ENCODE measurements at places on chromosomes 7 and 10. TPM values are rescaled to one million over a fixed set of nuclear protein-coding genes. Genes with fewer than 3 reads are reported as not detected.
A peak's percentile ranks its signal among the peaks of the same experiment; 100 is the strongest.

DNA sequence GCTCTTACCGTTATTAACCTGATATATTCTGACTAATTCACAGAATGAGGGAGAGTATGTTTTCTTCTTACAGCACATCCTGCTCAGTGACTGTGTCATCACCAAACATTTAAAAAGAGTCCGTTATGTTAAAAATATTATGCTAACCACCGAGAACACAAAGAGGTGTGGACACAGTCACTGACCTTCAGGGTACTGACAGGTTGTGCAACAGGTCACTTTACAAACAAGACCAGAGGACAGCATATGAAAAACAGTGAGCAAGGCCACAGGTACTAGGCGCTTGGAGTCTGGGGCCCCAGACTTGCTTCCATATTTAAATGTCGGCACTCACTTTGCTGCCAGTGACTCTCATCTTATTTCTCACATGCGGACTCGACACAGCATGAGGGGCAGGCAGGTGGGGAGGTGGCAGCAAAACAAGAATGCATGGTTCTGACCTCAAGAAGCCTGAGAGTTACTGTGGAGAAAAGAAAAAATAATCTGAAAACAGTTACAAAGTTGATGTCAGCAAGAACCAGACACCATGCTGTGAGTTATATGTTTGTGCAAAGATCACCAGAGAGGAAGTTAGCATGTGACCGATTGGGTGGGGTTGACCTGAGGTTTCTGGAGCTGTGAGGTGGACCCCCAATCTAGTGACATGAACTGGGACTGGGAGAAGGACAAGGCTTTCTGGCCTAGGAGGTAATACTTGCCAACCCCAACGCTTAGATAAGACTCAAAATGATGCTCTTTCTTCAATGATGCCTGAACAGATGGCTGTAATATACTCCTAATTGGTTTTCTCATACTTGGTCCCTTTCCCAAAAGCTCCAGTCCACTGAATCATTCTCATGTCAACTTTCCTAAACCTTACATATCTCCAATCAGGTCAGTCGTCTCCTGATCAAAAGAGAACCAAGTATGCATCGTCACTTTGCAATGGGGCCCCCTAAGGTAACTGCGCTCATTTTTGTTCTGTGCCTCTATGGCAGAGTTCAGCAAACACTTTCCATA lies 102.4 kb downstream of the HIPK2 start:
- DNase-seq = no peak

DNA sequence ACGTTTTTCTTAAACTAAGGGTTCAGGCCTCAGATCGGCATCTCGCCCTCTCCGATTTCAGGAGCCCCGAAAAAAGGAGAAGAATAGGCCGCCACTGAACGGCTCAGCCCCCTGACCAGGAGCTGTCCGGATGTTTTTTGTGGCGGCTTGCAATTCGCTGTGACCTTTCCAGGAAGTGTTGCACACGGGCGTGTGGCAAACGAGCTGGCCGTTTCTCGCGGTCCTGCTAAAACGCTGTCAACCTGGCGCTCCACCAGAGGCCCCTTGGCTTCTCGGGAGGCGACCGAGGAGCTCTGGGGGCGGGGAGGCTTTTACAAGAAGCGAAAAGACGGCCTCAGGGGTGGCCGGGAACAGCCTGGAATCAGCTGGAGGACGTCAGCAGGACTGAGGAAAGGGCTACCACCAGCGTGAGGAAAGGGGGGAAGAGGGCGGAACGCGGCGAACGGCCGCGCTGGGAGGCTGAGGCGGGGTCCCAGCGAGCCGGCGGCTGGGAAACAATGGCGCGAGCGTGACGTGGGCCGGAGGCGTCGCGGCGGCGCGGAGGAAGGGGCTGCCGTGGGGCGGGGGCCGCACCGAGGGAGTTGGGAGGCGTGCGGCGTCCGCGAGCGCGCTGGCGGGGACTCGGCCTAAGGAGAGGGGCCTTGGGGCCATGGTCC lies 493 bp downstream of the NT5C2 start:
- peak; percentile 92 for DNase-seq

- no peak for DNase-seq
Observed at GRCh38 chr10:114332301-114333192, 71.8 kb downstream of the AFAP1L2 start.

GRCh38 chr7:68425377-68425776 lies 1172.9 kb upstream of the AUTS2 start:
- no peak for DNase-seq

DNA sequence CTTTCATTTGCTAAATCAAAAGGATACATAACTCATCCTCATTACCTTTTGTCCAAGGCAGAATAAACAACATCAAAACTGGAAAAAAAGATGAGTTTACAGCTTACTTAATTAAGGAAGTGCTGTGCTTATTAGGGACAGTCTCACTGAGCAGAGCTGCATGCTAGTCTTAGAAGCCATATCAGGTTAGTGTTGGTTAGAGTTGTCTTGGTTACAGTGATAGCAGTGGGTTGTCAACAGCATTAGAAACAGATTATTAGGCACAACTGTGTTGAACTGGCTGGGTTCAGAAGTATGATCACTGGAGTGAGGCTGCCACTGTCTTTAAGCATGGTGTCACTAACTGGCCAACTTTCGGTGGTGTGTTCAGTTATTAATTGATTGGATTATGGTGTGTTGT lies 503.9 kb upstream of the IGFBP3 start:
- no peak for DNase-seq

DNA sequence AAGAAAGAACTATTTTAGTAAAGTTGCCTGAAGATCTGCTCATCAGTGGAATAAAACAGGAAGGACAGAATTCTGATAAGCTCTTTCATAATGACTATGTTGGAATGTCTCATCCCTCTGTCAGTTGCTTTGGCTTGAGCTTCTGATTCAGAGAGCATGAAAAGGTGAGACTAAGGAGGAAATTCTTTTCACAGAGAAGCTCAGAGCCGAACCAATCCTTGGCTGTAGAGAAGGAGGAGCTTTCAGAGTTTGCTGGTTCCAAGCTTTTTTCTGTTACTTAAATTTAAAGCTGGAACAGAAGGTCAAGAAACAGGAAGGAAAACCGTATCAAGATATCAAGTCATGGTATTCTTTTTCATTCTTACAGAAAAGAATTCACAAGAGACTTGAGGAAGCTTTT lies 24.0 kb downstream of the GSTO2 start:
- no peak for DNase-seq

- no peak for DNase-seq
Observed at GRCh38 chr10:92203919-92204623, 86.8 kb downstream of the CPEB3 start.

DNA sequence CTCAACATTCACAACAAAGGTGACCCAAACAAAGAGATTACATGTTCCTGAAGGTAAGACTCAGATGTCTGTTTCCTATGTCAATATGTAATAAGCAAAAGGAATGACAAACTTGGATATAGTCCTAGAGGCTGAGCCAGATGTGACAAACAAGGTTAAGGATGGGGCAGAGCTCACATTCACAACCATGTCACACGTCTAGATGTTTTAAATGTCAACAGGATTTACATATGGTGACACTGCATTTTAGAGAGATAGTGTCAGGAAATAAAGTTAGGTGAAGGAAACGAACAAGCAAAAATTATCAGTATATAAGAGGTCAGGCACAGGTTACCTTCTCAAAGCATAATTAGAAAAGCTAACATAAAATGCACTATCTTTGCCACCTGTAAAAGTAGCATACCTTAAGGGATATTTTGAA lies 8.4 kb downstream of the RELN start:
- no peak for DNase-seq

DNA sequence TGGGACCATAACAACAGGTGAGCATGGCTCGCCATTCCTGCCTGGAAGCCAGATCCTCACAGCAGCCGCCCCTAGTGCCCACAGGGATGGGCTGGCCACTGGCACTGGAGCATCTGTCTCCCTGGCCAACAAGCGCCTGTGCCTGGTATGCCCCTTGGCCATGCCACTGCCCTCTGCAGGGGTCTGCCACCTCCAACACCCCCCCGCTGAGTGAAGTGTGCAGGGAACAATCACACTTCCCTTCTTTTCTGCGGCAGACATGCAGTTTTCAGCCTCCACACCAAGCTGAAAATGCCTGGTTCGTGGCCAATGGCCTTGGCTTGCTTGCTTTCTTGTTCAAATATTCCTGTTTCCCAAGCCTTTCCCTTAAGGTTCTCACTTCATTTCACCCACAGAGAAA lies 50.7 kb downstream of the HSPA12A start:
- no peak for DNase-seq

- DNase-seq = no peak
Observed at GRCh38 chr10:34444223-34445183, 370.6 kb downstream of the PARD3 start.

DNA sequence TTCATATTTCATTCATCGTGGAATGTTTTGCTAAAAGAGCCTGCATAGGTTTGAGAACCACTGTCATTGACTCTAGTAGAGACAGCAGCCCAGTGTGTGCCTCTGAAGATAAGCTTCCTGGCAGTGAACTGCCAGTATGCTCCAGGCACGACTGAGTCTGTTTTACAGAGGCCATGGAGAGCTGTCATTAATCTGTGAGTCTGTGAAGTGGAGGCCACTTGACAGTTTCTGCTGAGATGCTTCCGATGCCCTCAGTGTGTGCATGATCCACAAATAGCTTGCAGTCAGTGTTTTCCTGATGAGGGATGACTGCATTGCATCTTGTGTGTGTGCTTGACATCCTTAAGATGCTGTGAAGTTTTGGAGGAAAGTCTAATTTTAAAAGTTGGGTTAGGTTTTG lies 162.2 kb downstream of the PFKFB3 start:
- DNase-seq = no peak

DNA sequence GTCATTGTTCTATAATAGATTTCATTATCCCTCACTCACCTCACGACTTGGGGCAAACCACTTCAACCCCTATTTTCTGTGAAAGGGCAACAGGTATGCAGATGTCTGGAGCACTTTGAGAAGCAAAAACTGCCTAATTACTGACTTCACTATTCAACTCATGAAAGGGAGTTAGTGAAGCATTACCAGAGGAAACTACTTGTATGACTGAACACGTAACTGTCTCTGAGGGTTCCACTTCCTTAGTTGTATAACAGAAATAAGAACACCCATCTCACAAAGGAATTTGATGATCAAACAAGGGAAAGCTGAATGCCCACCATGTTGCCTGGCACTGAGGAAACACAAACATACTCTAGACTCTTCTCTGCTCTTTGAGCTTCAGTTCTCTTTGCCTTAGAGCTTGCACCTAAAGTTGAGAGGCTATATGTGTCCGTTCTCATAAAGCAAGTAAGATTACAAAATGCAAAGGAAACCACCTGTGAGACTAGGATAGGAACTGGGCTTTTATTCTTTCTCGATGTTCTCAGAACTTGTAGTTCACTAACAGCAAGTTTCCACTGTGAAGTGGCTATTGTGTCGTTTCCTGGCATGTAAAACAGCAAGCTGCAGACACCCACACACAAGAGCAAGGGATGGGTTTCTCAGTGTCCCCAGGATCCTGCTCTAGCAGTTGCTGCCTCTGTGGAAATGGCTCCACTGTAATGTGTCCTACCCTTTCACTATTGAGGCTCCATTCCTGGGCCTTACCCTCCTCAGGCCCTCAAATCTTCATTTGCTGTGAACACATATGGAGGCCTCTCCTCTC lies 2.6 kb downstream of the TMEM243 start:
- no peak for DNase-seq

DNA sequence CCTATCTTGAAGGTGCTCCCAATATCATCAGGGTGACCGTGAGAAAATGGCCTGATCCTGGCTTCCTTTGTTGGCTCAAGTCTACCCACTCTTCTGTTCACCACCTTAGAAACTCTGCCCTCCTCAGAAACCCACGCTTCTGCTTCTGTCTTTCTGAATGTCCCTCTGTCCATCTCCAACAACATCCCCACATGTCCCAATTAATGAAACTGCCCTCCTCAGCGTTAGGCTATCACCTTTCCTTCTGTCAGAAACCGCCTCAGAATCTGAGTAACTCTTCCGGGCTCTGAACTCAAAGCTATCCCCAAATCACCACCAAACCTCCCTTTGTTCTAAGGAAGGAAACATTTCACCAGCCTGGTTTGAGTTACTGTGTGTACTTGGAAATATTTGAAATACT lies 315.8 kb upstream of the ZNF32 start:
- no peak for DNase-seq

DNA sequence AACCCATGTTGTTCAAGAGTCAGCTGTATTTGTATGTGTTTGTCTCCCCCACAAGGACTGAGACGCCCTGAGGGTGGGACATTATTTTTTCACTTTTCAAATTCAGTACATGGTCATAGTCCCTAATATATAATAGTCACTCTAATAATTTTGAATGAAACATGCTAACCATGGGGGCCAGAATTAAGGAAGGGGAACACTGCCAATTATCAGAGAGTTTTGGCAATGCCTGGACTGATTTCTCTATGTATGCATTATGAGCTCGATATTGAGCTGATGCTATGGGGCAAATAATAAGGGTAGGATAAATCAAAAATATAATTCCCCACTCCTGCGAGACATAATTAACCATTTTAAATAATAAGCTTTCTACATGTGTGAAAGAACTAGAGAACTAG lies 87.4 kb downstream of the CPED1 start:
- no peak for DNase-seq

DNA sequence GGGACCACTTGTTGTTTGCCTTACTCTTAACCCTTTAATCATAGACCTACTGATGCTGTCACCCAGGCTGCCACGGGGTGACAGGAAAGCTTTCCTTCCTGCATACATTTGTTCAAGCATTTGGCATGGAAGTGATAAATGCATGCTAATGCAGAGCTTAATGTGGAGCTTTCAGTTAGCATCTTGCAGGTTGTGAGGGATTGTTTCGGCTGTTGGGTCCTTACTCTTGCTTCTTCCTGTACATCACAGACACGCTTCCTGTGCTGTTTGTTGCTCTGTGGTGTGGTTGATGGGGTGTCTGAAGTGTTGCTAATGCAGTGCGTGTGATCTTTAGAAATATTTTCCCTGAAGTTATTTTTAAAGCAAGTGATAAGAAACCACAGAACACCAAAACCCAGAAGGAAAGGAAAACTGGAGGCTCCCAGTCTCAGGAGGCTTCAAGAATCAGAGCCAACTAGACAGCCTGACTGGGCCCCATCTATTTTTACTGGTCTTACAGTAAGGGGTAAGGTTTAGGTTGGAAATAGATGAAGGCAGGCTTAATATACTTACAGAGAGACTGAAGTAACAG lies 143.1 kb downstream of the CHN2 start:
- no peak for DNase-seq

DNA sequence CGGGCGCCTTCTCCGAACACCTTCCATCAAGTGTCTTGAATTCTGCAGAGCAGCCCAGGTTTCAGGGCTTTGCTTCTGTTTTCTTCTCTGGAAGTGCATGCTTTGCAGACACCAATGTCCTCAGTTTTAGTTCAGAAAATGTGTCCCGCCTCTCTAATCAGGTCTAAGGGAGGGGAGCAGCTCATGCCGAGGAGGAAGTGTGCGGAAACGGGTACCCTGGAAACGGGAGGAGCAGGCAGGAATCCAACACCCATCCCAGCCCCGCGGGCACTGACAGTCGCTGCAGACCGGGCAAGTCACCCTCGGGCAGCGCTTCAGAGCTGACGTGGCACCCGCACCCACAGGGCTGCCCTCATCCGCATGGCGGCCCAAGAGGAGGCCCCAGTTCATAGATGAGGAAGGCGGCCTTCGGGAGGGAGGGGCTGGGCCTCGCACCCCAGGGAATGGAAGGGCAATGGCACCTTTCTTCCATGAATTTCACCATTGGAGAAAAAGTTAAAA lies 338.7 kb downstream of the DNAJB6 start:
- peak; percentile 58 for DNase-seq

The SPRN gene
- total RNA-seq = not detected

The ADAM12 gene
- 0.98 TPM for total RNA-seq

The PAPSS2 gene
- total RNA-seq = 210 TPM

The CFTR gene
- total RNA-seq = 28.0 TPM

The CAMK2G gene
- 36.2 TPM for total RNA-seq

The MRPS33 gene
- 27.4 TPM for total RNA-seq

The IFIT2 gene
- 47.2 TPM for total RNA-seq

The UNCX gene
- total RNA-seq = not detected

The RTKN2 gene
- 93.7 TPM for total RNA-seq

The CFAP43 gene
- total RNA-seq = 0.75 TPM

The NUTM2E gene
- not detected for total RNA-seq

The ABLIM1 gene
- total RNA-seq = 144 TPM
